ENCODE measurements at places on chromosomes 5 and 9. TPM values are rescaled to one million over a fixed set of nuclear protein-coding genes. Genes with fewer than 3 reads are reported as not detected.

ZNF883 gene
- total RNA-seq: 1.2 TPM

S100Z gene
- not detected for total RNA-seq

SLC1A1 gene
- 36.4 TPM for total RNA-seq

FAT2 gene
- total RNA-seq: under 0.01 TPM

AMACR gene
- 7.4 TPM for total RNA-seq

FBP2 gene
- not detected for total RNA-seq

FOXB2 gene
- total RNA-seq: not detected

SNCAIP gene
- total RNA-seq: 19.4 TPM

ANKRD31 gene
- 0.14 TPM for total RNA-seq

RFK gene
- total RNA-seq: 14.1 TPM

HTR4 gene
- total RNA-seq: not detected

SPATA31C1 gene
- not detected for total RNA-seq

EGFL7 gene
- total RNA-seq: 15.6 TPM

SLC4A9 gene
- total RNA-seq: not detected

IGIP gene
- 11.0 TPM for total RNA-seq

ISL1 gene
- not detected for total RNA-seq

PCDHGA8 gene
- total RNA-seq: 3.3 TPM

FAM81B gene
- total RNA-seq: not detected

PCDHGC4 gene
- total RNA-seq: 1.7 TPM

SEC61B gene
- 80.3 TPM for total RNA-seq

UAP1L1 gene
- total RNA-seq: 7.7 TPM

NSA2 gene
- total RNA-seq: 170 TPM

ECM2 gene
- total RNA-seq: 4.3 TPM

SLCO6A1 gene
- total RNA-seq: not detected

PCDHGB2 gene
- total RNA-seq: 2.4 TPM

BTNL3 gene
- total RNA-seq: not detected

IL17B gene
- total RNA-seq: not detected

OR13C5 gene
- total RNA-seq: not detected

SLC27A6 gene
- total RNA-seq: 0.28 TPM

LCN9 gene
- not detected for total RNA-seq

ICE1 gene
- total RNA-seq: 14.9 TPM

DNAJA1 gene
- 93.8 TPM for total RNA-seq

TMEM215 gene
- total RNA-seq: not detected

EPB41L4B gene
- under 0.01 TPM for total RNA-seq

CEL gene
- 0.18 TPM for total RNA-seq

ZFP2 gene
- total RNA-seq: 0.83 TPM

UBAP1 gene
- 29.3 TPM for total RNA-seq

HINT1 gene
- total RNA-seq: 213 TPM

TPPP gene
- total RNA-seq: 0.09 TPM

DNAH5 gene
- total RNA-seq: 2.3 TPM

MEGF10 gene
- total RNA-seq: 0.14 TPM

TMEM252 gene
- not detected for total RNA-seq

IL5 gene
- total RNA-seq: not detected
